Natural killer cell (primary cell): ENCODE measurements at places on chromosomes 16 and 17.

DNA sequence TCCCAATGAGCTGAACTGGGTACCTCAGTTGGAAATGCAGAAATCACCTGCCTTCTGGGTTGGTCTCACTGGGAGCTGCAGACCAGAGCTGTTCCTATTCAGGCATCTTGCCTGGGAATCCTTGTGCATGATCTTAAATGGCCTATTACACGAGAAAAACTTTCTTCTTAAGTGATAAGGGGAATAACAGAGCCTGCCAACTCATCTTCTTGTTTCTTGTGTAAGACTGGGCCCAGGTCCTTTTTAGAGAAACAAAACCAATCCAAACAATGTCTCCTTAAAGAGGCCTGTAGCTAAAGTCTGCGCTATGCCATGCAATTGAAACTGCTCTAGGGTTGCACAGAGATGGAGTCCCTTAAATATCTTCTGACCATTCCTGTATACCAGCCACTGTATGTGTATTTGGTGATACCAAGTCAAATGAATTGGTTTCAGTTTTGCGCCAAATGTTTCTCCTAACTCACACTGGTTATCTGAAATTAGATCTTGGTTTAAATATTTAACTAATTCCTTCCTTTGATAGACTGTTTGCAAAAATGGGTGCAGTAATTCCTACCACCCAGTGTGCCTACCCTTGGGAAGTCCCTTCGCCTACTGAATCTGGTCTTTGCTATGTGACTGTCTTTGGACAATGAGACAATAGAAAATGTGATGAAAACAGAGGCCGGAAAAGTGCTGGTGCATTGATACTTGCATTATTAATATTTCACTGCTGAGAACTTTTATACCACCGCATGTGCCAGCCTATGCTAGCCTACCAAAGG, 6.5 kb upstream of the CCL23 start:
- no peak overlapping the region for H3K4me3 ChIP-seq
- no peaks in the 10 kb centered on the region for H3K36me3 ChIP-seq
- no peak for DNase-seq
- no peak overlapping the region for H3K27ac ChIP-seq
- H3K27me3 ChIP-seq = no peaks in the 10 kb centered on the region
- no peaks in the 10 kb centered on the region for H3K4me1 ChIP-seq

DNA sequence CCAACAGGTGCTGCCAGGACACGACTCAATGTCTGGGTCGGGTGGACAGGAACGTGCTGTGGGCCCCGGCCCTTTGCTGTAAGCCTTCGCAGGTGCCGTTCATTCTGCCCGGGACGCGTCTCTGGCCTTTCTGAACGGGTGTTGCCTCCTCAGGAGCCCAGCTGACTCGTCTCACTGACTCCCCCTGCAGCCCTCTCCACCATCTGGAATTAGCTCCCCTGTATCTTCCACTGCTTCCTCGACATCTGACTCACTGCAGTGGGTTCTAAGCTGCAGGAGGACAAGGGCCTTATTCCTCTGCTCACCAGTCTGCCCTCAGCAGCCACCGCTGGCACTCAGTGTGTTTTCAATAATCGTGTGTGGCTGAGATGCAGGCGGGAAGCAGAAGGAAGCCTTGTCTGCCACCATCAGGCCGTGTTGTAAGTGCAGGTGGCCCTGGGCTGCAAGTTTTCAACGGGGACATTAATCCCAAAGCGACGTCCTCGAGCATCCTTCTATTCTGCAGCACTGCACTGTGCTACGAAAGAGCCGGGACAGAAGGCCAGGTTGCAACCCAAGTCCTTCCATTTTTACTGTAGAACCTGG, 256.2 kb downstream of the FOXL1 start:
- no peak for DNase-seq
- no peaks in the 10 kb centered on the region for H3K4me1 ChIP-seq
- no peaks in the 10 kb centered on the region for H3K27me3 ChIP-seq
- H3K36me3 ChIP-seq = no peaks in the 10 kb centered on the region
- H3K4me3 ChIP-seq = no peak overlapping the region
- no peak overlapping the region for H3K27ac ChIP-seq

DNA sequence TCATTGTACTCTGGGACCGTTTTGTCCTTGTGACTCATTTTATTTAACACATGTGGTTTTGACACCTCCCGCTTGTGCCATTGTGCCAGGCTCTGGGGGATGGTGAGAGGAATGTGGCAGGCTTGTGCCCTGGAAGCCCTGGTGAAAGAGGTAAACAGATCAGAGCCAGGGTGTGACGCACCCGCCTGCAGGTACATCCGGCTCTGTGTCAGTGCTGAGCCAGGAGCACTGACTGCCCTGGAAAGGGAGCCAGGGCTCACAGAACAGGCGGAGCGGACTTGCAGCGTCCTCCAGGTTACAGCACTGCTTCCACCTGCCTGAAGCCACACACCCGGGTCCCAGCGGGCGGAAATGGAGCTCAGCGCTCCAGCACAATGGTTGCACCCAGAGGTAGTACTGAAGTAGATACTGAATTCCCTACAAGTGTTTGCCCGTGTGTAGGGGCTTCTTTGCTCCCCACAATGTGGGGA, 30.6 kb downstream of the CDRT15 start:
- peaks cover 70% of the 10 kb centered on the region for H3K4me1 ChIP-seq
- no peaks in the 10 kb centered on the region for H3K27me3 ChIP-seq
- H3K36me3 ChIP-seq = no peaks in the 10 kb centered on the region

DNA sequence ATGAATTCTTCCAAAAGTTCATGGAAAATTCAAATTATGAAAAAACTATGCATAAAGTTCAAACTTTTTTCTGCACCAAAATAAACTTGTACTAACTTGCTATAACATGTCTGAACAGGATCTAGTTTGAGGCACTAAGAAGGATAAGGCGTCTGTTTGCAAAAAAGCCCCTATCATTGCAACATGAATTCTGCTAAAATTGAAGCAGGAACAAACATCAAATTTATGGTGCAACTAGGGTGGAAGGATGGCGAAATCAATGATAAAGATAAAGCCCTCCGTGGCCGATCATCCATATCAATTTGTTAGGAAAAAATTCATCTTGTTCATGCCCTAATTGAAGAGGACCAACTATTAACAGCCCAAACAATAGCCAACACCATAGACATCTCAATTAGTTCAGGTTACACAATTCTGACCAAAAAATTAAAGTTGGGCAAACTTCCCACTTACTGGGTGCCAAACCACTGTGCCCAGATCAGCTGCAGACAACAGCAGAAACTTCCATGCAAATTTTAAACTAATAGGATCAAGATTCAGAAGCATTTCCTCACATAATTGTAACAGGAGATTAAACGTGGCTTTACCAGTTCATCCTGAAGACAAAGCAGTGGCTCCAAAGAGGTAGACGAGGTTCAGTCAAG, 12.9 kb downstream of the IL21R start:
- no peaks in the 10 kb centered on the region for H3K27me3 ChIP-seq
- H3K36me3 ChIP-seq = peaks cover 27% of the 10 kb centered on the region
- H3K27ac ChIP-seq = no peak overlapping the region
- no peak for DNase-seq
- no peak overlapping the region for H3K4me3 ChIP-seq

DNA sequence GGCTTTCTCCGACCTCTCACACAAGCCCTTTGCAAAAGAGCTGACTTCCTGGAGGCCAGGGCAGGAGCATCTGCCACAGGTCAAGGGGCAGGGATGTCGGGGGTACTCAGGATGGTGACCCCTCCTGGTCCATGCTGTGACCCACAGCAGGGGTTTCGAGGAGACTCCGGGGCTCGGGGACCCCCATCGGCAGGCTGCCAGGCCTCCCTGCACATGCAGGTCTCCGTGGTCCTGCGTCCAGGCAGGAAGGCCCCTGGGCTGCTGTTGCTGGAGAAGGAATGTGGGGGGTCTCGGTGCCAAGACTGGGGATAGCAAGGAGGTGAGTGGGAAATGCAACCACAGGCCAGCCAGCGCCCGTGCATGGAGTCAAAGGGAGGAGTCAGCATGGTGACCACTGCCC, 11.6 kb downstream of the NATD1 start:
- H3K4me1 ChIP-seq = no peaks in the 10 kb centered on the region
- no peak overlapping the region for H3K27ac ChIP-seq
- no peaks in the 10 kb centered on the region for H3K27me3 ChIP-seq

DNA sequence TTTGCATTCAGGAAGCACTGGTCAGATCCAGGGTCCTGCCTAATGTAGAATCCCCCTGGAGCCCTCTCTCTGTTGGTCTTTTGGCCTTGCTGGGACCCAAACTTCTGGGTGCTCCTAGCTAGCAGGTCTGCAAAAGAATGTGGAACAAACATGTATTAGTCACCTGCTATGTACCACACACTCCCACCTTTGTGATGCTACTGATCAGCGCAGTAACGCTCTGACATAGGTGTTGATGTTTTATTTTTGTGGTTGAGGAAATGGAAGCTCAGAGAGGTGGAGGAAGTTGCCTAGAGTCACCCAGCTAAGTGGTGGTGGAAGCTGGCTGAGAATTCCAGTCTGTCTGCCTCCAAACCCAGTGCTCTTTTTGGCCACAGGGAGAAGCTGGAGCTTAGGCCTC, 35.8 kb upstream of the LGALS9 start:
- no peak for DNase-seq
- no peak overlapping the region for H3K4me3 ChIP-seq
- H3K36me3 ChIP-seq = peaks cover 11% of the 10 kb centered on the region
- no peaks in the 10 kb centered on the region for H3K27me3 ChIP-seq
- H3K27ac ChIP-seq = no peak overlapping the region

DNA sequence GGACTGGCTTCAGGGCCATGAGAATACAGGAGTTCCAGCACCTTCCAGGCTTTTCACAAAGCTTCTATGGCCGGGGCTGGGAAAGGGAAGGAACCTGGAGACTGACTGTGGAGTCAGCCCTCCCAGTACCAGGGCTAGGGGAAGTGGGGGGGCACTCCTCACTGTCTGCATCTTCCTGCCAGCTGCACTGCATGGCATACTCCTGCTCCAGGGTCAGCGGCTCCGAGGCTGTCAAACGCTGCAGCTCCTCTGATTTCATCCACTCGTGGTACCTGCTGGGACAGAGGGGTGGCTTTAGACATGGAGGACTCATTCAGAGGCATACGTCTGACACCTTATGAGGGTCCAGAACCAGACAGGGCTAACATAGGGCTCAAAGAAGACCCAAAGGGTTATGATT, 2.7 kb downstream of the NAT9 start:
- no peak overlapping the region for H3K4me3 ChIP-seq
- peaks cover 45% of the 10 kb centered on the region for H3K4me1 ChIP-seq
- DNase-seq = no peak
- H3K27ac ChIP-seq = no peak overlapping the region
- H3K36me3 ChIP-seq = peaks cover 50% of the 10 kb centered on the region

GRCh38 chr17:82230609-82231311, 1.9 kb downstream of the SLC16A3 start:
- H3K27me3 ChIP-seq = no peaks in the 10 kb centered on the region
- peaks cover 50% of the 10 kb centered on the region for H3K4me1 ChIP-seq
- H3K27ac ChIP-seq = peak overlapping the region; percentile 75
- no peaks in the 10 kb centered on the region for H3K36me3 ChIP-seq

GRCh38 chr16:24114876-24115275, 141.3 kb upstream of the CACNG3 start:
- H3K27ac ChIP-seq = no peak overlapping the region
- H3K4me1 ChIP-seq = no peaks in the 10 kb centered on the region
- peaks cover 13% of the 10 kb centered on the region for H3K36me3 ChIP-seq
- no peak overlapping the region for H3K4me3 ChIP-seq
